Bladder microvascular endothelial cell (primary cell): ENCODE measurements at places on chromosomes 12 and 14. TPM values are rescaled to one million over a fixed set of nuclear protein-coding genes. Genes with fewer than 3 reads are reported as not detected.

BHLHE41 gene
- 0.06 TPM in 1 of 2 replicates, not detected in the other for total RNA-seq

GALNT8 gene
- total RNA-seq = 0.13 TPM in 1 of 2 replicates, not detected in the other

LTB4R gene
- 2.4 and 4.2 TPM in 2 replicates for total RNA-seq

STYK1 gene
- total RNA-seq = 6.0 and 8.4 TPM in 2 replicates

CFAP73 gene
- not detected in 2 replicates for total RNA-seq

POLE gene
- 37.4 and 55.3 TPM in 2 replicates for total RNA-seq

SERPINA9 gene
- not detected in 2 replicates for total RNA-seq

SERPINA10 gene
- not detected in 2 replicates for total RNA-seq

KLRG1 gene
- total RNA-seq = 0.25 and 0.65 TPM in 2 replicates

TAS2R50 gene
- total RNA-seq = 1.1 and 9.0 TPM in 2 replicates

KLRK1 gene
- total RNA-seq = not detected in 2 replicates
